ENCODE measurements at places on chromosomes 12 and 14.

DNA sequence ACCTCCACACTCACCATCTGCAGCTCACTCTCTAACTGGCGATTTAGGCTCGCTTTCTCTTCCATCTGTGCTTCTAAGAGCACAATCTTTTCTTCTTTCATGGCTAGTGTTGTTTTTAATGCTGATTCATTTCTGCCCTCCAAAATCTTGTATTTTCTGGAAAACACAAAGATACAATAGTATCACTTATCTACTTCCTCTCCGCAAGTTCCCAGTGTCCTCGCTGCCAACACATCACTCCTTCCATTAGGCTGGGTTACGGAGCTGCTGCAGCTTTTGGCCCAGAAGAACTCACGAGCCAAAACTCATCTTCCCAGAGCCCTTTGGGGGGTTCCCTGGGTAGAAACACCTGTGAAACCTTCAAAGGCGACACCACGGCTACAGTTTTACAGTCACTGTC, 63.8 kb upstream of the GPR68 start:
- DNase-seq, result no peak

- no peak for DNase-seq
These were observed 410.6 kb downstream of the MDGA2 start for GRCh38 chr14:47264842-47265241.

- DNase-seq, result no peak
These were observed 39.6 kb downstream of the CHST11 start for GRCh38 chr12:104496336-104496735.

GRCh38 chr14:95701846-95702221, 12.1 kb downstream of the TCL1A start:
- no peak for DNase-seq

DNA sequence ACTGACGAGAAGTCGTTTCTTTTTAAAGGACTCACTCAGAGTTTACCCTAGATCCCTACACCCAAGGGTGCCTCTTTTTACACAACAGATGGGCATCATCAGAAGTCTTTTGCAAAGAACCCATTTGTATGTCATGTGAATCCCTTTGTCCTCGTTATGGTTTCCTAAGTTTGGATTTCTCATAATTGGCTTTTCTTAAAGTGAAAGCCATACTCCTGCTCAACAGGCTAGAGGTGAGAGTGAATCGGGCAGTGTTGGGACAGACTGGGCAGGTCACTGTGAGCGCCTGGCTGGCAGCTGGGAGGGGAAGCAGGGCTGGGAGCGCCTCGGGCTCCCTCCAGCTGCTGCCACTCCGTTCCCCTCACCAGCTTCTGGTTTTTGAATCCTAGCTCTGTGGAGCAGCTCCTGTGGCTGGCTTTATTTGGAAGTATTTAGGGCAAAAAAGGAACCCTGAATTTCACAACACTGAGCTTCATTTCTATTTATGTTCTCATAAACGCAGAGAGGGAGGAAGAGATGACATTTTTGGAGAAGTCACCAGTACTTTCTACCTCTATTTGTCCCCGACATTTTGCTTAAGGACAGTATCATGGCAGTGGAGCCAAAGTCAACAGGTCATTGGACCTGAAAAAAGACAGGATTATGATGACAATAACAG, 63.8 kb upstream of the ACTN1 start:
- no peak for DNase-seq

GRCh38 chr14:51929166-51929565, 60.2 kb upstream of the RTRAF start:
- DNase-seq, result no peak

GRCh38 chr12:58503731-58504130, 416.6 kb downstream of the LRIG3 start:
- no peak for DNase-seq

GRCh38 chr12:62957233-62957953, 22.4 kb upstream of the PPM1H start:
- no peak for DNase-seq

GRCh38 chr12:49296034-49296835, 1.3 kb downstream of the PRPH start:
- DNase-seq, result no peak

DNA sequence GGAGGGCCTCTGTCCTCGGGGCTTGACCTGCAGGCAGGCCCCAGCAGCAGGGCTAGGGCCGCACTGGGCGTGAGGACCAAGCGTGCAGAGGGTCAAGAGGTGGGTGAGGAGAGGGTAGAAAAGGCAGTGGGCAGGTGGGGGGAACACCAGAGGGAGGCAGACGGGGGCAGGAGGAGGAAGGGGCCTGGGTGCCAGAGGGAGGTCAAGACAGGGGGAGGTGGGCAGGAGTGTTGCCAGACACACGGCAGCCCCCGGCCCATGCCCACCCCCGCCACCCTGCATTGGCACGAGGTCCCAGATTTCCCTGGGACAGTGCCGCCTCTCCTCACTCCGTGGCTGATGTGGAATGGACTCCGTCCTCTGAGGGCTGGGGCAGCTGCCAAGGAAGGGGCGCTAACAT, 8.2 kb downstream of the TMEM121 start:
- no peak for DNase-seq

DNA sequence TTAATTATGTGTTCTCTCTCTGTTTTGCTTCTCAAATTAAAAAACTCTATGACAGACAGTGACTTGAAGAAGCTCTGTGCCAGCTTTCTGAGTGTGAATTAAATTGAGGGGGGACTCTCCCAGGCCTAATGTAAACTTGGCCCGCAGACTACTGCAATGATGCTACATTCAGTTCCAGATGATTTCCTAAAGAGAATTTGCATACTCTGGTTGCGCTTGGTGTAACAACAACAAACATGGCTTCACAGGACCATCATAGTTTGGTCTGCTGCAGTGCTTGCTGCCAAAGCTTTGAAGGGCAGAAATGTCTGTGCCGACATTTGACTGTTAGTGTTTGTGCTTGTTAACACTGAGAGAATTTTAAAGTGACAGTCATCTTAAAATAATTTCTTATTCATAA, 25.0 kb downstream of the CFAP54 start:
- DNase-seq, result no peak

- DNase-seq, result no peak
These were observed 131.4 kb downstream of the RPAP3 start for GRCh38 chr12:47574252-47575021.

- DNase-seq, result no peak
These were observed 198.4 kb upstream of the FOXN3 start for GRCh38 chr14:89615421-89615820.

GRCh38 chr14:68366656-68367055, 426.2 kb downstream of the ZFP36L1 start:
- no peak for DNase-seq

- DNase-seq, result no peak
These were observed 183.3 kb downstream of the SSPN start for GRCh38 chr12:26378711-26379110.

DNA sequence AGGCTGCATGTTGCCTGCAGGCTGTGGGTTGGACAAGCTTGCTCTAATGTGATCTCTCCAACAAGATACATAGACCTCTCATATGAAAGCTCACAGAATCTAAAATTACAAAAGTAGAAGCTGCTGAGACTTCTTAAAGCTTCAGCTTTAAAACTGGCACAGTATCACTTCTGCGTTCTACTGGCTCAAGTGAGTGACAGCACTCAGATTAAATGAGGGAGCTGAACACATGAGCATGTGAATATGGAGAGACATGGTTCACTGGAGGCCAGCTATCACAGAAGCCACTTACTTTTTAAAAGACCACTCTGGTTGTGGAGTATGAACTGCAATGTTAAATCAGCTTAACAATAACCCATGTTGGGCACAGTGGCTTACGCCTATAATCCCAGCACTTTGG, 29.1 kb upstream of the ANO6 start:
- no peak for DNase-seq
